Aortic smooth muscle cell (primary cell): ENCODE measurements at places on chromosomes 16 and 17. TPM values are rescaled to one million over a fixed set of nuclear protein-coding genes. Genes with fewer than 3 reads are reported as not detected.

The KRT39 gene
- not detected in 2 replicates for total RNA-seq

The TMEM95 gene
- not detected in 2 replicates for total RNA-seq

The CACNA1G gene
- total RNA-seq, result 0.37 and 0.40 TPM in 2 replicates

The CIAO3 gene
- 31.5 and 38.3 TPM in 2 replicates for total RNA-seq

The CLEC18A gene
- 0.66 and 0.93 TPM in 2 replicates for total RNA-seq

The HOXB7 gene
- not detected in 2 replicates for total RNA-seq

The PIRT gene
- total RNA-seq, result not detected in 2 replicates

The MPP3 gene
- 6.7 and 6.8 TPM in 2 replicates for total RNA-seq

The APOH gene
- total RNA-seq, result not detected in 2 replicates

The NPIPA2 gene
- total RNA-seq, result 1.7 TPM in 1 of 2 replicates, not detected in the other

The ACSM2B gene
- not detected in 2 replicates for total RNA-seq

The DOC2A gene
- total RNA-seq, result 0.26 and 0.31 TPM in 2 replicates

The SNN gene
- 16.2 and 24.3 TPM in 2 replicates for total RNA-seq

The IL4R gene
- total RNA-seq, result 21.3 and 24.7 TPM in 2 replicates

The GAS2L2 gene
- total RNA-seq, result not detected in 2 replicates

The CCL8 gene
- not detected in 2 replicates for total RNA-seq

The KARS1 gene
- total RNA-seq, result 135 and 143 TPM in 2 replicates

The GALK1 gene
- 44.9 and 46.5 TPM in 2 replicates for total RNA-seq

The C16orf96 gene
- total RNA-seq, result not detected in 2 replicates

The ANKRD40CL gene
- total RNA-seq, result not detected in 2 replicates

The LGALS9 gene
- total RNA-seq, result 3.0 and 3.2 TPM in 2 replicates

The ATP2C2 gene
- 0.06 TPM in 1 of 2 replicates, not detected in the other for total RNA-seq

The KRTAP2-1 gene
- total RNA-seq, result not detected in 2 replicates

The FAHD1 gene
- 47.1 and 74.9 TPM in 2 replicates for total RNA-seq

The ASGR1 gene
- 0.66 and 0.68 TPM in 2 replicates for total RNA-seq

The SPATA32 gene
- total RNA-seq, result under 0.01 and 0.06 TPM in 2 replicates

The PVALEF gene
- total RNA-seq, result not detected in 2 replicates

The FBXL16 gene
- 0.06 and 0.13 TPM in 2 replicates for total RNA-seq

The PYCARD gene
- 37.1 and 42.5 TPM in 2 replicates for total RNA-seq

The DHRS7C gene
- total RNA-seq, result not detected in 2 replicates

The RASL10B gene
- total RNA-seq, result 0.40 and 1.1 TPM in 2 replicates

The HOXB9 gene
- not detected in 2 replicates for total RNA-seq

The MYL4 gene
- total RNA-seq, result 0.13 TPM in 1 of 2 replicates, not detected in the other

The RAMP2 gene
- 0.19 and 0.26 TPM in 2 replicates for total RNA-seq

The ABCC6 gene
- total RNA-seq, result 0.53 and 0.75 TPM in 2 replicates

The SLC6A2 gene
- total RNA-seq, result not detected in 2 replicates
